Bone marrow (tissue), 2 donors: ENCODE measurements at places on chromosomes 16 and 17.
A peak's percentile ranks its signal among the peaks of the same experiment; 100 is the strongest.

GRCh38 chr16:57859331-57859730 lies 57.0 kb upstream of the KIFC3 start:
- DNase-seq: no peak

DNA sequence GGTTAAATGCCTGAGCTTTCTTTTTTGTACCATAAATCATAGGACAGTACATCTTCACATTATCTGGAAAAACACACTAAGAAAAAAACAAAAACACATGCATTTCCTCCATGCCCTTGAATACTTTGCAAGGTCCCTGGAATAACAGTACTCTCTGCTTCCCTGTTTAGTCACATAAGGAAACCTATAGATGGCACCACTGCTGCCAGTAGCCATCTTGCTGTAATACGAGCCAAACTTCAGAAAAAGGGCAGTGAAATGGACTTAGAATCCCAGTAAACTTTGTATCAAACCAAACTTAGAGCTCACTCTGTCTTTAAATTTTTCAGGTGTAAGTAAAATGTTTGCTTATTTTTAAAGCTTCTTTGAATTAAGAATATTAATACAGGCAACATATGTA lies 435.5 kb downstream of the KCNJ2 start:
- DNase-seq: no peak

DNA sequence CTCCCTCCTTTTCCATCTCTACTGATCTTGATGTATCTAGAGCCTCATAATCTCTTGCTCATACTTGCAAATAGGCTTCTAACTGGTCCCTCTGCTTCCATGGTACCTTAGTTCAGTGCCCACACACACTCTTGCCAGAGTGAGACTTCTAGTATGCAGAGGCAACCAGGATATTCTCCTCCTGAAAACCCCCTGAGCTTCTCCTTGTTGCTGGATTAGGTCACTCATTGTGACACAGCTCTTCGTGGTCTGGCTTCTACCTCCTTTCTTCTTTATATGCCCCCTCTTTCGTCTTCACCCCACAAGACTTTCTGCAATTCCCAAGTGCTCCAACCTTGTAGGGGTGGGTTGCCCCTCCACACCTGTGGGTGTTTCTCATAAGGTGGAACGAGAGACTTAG lies 2.5 kb upstream of the FAM20A start:
- DNase-seq: no peak

- DNase-seq: no peak
These were observed 418.7 kb upstream of the DYNLRB2 start for GRCh38 chr16:80122115-80122514.

DNA sequence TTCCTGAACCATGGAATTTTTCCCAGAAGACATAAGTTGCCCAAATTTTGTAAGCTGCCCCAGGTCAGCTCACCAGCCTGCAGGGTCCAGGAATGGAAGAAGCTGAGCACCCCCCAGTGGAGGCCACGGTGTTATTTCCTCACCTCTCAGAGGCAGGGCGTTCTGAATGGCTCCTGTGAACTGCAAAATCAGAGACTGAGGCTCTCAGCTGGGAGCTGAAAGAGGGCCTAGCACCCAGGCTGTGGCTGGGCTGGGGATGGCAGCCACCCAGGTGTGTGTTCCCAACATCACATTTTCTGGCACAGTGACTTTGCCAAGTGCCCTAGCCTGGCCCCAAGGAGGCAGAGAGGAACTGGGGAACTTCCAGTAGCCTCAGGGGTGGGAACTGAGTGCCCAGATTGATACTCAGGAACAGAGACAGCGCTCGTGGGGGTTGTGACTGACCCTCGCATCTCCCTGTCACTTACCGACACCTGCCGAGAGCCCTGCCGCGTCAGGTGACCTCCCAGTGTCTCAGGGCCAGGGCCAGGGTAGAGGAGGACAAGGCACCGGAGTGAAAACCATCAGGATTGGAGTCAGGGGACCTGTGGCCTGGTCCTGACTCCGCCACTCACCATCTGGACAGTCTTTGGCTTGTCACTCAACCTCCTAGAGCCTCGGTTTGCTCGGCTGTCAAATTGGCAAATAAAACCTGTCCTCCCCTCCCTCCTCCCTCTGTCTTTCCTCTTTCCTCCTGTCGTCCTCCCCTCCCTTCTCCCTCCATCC lies 11.3 kb downstream of the CACNG4 start:
- DNase-seq: no peak

- peak; percentile 32 for DNase-seq
These were observed 14.6 kb upstream of the CD79B start for GRCh38 chr17:63946440-63947363.

- DNase-seq: no peak
These were observed 91.1 kb downstream of the C17orf67 start for GRCh38 chr17:56742601-56743000.

DNA sequence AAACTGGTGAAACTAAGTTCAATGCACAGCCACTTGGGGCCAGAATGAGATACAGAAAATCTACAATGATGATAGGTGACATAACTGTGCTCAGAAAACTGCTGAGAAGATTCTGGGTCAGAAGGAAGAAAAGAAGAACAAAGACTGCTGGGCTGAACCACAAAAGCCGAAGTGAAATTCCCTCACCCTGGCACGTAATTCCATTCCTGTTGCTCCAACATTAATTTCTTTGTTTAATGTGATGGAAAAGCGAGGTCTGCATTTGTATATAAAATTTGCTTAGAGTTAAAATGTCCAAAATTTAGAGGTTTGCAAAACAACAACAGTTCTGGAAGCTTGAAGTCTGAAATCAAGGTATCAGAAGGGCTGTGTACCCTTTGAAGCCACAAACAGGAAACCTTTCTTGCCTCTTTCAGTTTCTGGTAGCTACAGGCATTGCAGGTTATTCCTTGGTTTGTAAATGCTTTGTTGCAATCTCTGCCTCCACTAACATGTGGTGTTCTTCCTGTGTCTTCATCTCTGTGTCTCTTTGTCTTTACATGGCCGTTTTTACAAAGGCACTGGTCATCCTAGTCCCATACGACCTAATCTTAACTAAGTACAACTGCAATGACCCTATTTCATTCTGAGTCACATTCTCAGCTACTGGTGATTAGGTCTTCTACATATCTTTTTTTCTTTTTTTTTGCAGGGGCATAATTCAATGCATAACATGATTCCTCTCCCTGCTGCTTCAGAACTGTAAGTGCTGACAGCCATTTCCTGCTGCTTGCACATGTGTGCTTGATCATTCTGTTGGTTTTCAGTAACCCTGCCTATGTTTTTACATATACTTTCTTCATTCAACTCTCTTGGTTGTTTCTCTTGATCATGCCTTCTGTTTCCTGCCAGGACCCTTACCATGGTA lies 603.0 kb upstream of the CDH8 start:
- DNase-seq: no peak

DNA sequence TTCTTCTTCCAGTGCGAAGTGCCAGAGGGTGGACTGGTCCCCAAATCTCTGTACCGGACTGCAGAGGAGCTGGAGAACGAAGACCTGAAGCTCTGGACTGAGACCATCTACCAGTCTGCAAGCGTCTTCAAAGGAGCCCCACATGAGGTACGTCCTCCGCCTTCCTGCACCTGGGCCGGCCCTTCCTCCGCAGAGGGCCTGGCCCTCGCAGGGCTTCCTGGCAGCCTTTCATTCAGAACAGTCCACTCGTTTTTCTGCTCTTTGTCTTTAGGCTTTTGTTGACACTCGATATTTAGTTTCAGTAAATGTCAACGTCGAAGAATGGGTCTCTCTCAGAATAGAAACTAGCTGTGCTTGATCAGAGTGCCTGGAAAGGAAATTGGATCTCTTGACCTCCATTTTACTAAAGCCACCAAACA lies 68.6 kb downstream of the SEC14L1 start:
- no peak for DNase-seq

DNA sequence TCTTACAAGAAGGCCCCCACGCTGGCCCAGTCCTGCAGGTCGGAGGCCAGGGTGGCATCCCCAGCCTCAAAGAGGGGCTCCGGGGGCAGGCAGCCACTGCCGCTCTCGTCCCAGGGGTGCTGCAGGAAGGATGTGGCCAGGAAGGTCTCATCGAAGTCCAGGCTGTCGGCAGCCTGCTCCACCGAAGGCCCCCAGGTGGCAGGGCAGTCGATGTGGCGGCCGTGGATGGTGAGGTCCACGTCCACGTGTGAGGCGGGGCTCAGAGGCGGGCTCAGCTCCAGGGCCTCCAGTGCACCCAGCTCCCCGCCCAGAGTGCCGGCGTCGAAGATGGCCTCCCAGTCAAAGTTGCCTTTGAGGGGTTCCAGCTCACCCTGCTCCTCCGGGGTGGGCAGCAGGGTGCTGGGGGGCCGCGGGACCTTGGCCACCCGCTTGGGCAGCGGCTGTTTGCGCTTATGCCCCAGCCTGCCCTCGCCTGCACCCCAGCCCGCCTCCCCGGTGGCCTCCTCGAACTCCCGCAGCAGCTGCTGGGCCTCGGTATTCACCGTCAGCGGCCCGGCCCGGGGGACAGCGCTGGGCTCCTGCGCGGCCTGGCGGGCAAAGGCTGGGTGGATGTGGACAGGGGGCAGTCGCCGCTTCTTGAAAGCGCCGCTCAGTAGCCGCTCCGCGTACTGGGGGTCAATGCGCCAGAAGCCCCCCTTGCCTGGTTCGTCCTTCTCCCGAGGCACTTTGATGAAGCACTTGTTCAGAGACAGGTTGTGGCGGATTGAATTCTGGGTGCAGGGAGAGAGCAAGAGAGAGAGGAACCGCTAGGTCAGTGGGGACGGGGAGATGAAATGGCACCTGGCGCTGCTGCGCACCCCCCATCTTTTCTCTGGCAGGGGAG lies 3.5 kb downstream of the FOXJ1 start:
- DNase-seq: no peak

DNA sequence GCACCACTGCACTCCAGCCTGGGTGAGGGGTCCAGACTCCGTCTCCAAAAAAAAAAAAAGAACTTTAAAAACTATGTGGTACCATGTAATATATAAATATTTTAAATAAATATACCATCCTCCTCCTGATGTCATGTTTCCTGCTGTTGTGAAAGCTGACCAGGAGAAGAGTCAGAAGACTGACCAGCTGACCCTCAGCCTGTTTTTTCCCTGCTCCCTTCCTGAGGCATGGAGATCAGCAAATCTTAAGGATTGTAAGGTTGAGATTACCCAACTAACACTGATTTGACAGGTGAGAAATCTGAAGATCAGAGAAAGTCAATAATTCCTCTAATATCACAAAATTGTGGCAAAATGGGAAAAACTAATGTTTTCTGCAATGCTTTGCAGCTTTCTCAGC lies 18.1 kb downstream of the NCOR1 start:
- DNase-seq: no peak

GRCh38 chr16:81817789-81818567 lies 38.9 kb downstream of the PLCG2 start:
- DNase-seq: no peak

GRCh38 chr17:76200354-76200753 lies 39.9 kb downstream of the RNF157 start:
- DNase-seq: no peak

DNA sequence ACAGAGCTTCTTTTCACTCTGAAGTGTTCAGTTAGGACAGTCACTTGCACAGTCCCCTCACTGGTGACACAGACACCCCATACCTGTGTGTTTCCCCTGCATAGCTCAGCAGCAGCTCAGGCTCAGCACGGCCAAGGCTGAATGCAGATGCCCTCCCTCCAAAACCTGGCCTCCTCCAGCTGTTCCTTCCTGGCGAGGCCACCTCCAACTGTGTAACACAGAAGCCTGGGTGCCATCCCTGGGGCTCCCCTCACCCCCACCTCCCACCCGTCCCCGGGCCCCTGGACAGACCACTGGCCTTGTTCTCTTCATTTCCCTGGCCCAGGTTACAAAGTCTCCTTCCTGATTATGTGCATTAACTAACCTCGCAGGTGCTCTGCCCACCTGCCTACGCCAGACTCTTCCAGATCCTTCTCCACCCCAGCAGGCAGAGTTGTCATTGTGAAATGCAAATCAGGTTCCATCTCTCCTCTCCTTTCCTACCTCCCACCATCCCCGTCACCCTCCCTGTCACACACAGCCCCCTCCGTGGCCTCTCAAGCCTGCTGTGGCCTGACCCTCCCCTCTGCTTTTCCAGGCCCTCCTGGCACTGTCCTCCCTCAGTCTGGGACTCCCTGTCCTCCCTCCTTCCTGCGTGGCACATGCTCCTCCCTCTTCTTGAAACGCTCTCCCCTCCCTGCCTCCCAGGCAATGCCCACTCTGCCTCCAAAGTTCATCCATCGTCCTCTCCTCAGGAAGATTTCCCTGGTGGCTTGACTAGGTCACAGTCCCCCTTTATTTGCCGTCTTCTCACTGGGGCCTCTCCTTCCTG lies 26.4 kb downstream of the MLYCD start:
- no peak for DNase-seq

- DNase-seq: no peak
These were observed 4.7 kb upstream of the IRF8 start for GRCh38 chr16:85894266-85894665.
